NCI-H2107 (cell line): ENCODE measurements at places on chromosomes 2 and 18.

GRCh38 chr2:43125090-43125998 is 101.1 kb downstream of the ZFP36L2 start:
- DNase-seq = no peak

GRCh38 chr2:7567646-7568045 is 650.4 kb downstream of the RNF144A start:
- DNase-seq = no peak

- no peak for DNase-seq
Measured at GRCh38 chr2:36734304-36734703, 37.8 kb downstream of the VIT start.

DNA sequence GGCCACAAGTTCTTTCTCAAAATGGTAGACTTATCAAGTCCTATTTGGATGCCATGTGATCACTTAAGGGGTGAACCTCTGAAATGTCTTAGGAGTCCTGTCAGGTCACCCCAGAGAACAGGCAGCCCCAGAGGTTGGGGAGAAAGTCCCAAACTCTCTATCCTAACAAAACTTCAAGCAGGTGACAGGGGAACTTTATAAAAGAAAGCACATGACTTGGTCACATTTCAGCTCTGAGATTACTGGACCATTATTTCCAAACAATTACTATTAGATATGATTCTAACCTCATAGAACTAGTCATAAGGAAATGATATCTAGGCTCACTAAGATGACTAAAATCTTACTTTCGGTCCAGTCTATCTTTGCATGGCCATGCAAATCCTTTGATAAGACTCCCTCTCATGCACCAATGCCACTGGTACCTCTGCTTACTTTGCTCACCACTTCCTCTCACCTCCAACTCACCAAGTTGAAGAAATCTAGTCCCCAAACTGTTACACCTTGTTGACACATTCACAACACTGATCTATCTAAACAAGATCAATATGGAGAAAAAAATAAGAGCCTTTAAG is 107.0 kb downstream of the GALNT14 start:
- DNase-seq = no peak

DNA sequence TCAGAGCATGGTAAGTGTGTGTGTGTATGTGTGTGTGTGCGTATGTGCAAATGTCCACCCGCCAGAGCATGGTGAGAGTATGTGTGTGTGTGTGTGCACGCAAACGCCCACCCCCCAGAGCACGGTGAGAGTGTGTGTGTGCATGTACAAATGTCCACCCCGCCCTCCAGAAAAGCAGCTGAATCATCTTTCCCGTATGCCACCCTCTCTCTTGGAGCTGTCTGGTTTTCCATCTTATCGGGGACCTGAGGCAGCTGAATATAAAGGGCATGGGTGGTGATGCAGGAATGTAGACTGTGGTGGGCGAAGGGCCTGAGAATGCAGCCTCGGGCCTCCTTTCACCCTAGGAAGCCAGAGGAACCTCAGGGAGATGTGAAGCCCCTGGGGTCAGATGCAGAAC is 66.9 kb downstream of the COPS7B start:
- no peak for DNase-seq

- no peak for DNase-seq
Measured at GRCh38 chr2:225131898-225132297, 89.6 kb upstream of the DOCK10 start.

DNA sequence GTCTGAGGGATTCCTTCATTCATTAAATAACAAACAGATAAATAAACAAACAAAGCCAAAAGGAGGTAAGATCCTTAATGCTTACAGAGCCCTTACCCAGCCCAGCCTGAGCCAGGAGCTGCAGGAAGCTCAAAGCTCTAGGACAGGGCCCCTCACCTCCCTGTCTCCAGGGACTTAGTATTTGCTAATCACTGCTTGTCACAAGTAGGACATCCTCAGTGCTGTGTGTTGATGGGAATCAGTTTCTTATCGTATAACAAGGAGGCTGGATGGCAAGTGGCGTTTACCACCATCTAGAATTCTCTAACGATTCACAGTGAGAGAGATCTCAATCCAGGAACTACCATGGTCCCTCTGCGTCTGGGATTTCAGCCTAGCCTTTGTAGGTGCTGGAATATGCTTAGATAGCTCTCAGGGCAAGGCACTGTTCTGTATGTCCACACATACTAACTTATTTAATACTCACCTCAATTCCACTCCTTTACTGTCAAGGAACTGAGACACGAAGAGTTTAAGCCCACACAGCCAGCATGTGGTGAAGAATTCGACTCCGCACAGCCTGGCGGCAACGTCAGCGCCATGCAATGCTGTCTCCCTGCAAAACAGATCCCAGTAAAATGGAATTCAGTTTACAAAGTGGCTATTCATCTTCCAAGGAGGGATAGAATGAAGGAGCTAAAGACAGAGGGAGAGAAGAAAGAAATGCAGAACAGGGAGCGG is 164.8 kb downstream of the MYCN start:
- DNase-seq = no peak

DNA sequence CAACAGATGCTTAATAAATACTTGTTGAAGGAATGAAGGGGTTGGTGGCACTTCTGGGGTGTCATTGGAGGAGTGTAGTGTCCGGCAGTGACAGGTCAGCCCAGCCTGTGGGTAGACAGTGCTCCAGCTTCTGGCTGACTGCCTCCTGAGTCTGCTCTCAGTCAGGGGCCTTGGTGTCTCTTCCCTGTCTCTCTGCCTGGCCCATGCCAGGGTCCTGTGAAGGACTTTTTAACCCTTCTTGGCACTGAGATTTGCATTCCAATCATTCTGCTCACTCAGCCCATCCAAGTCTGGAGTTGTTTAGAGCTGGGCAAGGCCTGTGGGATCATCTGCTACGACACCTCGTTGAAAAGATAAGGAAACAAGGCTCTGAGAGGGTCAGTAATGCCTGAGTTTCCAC is 1.4 kb upstream of the KCNK3 start:
- DNase-seq = no peak

- DNase-seq = no peak
Measured at GRCh38 chr18:42365591-42365990, 410.6 kb downstream of the PIK3C3 start.

- DNase-seq = no peak
Measured at GRCh38 chr18:3046216-3046808, 33.4 kb upstream of the LPIN2 start.

- DNase-seq = no peak
Measured at GRCh38 chr2:119484834-119485233, 39.4 kb downstream of the SCTR start.

- no peak for DNase-seq
Measured at GRCh38 chr2:62423883-62424458, 82.0 kb downstream of the TMEM17 start.

DNA sequence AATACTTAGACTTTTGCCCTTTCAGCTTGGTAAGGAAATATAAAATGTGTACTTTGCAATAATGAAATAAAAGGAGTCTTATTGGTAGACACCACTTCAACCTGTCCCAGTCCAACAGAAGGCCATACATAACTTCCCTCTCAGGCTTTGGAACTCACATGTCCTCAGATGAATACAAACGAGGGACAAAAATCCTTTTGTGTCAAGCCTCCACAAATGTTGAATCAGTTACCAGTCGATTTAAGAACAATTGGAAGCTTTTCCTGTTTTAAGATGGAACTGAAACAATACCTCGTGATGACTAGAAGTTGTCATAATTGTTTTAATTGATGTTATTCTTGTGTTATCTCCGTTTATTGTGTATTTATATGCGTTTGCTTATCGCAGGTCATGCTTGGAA is 385.1 kb upstream of the POU3F3 start:
- DNase-seq = no peak

DNA sequence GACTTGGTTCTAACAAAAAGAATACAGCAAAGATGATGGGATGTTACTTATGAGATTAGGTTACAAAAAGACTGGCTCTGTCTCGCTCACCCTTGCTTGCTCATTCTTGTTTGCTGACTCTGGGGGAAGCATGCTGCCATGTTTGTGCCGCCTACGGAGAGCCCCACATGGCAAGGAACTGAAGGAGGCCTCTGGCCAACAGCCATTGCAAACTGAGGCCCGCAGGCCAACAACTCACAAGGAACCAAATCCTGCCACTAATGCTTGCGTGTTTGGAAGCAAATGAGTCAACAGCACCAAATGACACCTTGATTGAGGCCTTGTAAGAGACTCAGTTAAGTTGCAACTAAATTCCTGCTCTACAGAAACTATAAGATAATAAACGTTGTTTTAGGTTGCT is 297.6 kb upstream of the STON1 start:
- DNase-seq = no peak

DNA sequence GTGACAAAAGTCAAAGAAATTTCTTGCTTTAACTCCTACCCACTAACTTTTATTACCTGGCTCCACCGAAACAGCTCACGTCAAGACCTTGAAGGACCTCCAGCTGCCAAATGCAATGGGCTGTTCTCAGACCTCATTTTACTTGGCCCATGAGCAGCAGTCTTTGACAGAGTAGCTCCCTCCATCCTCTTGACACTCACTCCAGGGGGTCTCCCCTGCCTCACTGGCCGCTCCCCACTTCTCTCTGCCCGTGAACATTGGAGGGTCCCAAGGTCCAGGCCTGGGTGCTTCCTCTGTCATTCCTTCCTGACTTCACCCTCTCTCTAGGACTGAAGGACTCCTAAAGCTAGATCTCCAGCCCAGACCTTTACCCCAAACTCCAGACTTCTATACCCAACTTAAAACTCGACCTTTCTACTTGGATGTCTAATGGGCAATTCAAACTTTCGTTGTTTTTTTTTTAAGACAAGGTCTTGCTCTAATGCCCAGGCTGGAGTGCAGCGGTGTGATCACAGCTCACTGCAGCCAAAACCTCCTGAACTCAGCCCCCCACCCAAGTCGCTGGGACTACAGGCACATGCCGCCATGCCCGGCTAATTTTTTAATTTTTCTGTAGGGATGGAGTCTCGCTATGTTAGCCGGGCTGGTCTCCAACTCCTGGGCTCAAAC is 92.9 kb upstream of the ST3GAL5 start:
- no peak for DNase-seq

DNA sequence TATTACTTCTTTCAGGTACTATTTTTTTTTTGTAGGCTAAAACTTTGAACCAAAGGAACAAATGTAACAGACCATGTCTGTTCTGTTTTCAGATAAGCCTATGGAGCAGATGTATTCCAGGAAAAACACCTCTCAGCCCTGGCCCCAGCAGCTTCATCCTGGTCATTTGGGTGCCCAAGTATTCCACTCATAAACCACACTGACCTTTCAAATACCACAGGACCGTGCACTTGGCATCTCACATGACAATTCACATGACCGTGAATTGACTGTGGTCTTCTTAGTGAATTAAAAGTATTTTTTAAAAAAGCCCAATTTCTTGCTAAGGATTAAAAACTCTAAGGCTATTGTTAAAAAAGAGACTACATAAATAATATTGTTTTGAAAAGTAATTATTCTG is 50.2 kb downstream of the SMIM21 start:
- no peak for DNase-seq

- no peak for DNase-seq
Measured at GRCh38 chr2:135890835-135891234, 14.6 kb upstream of the MCM6 start.

DNA sequence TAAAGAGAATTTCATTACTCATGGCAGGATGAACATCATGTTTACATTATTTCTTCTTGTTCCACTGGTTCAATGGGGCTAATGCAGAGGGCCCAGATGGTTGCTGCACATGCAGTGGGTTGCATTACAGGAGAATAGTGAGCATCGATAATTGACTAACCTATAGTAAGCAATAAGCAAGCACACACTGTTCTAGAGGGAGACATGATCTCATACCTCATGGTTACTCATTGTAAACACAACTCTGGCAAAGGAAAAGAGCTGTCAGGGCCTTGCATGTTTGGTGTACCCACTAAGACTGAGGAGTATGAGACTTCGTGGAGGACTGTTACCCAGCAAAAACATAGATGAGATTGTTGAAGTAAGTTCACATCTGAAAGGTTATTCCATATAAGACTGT is 885.6 kb upstream of the VRK2 start:
- no peak for DNase-seq

DNA sequence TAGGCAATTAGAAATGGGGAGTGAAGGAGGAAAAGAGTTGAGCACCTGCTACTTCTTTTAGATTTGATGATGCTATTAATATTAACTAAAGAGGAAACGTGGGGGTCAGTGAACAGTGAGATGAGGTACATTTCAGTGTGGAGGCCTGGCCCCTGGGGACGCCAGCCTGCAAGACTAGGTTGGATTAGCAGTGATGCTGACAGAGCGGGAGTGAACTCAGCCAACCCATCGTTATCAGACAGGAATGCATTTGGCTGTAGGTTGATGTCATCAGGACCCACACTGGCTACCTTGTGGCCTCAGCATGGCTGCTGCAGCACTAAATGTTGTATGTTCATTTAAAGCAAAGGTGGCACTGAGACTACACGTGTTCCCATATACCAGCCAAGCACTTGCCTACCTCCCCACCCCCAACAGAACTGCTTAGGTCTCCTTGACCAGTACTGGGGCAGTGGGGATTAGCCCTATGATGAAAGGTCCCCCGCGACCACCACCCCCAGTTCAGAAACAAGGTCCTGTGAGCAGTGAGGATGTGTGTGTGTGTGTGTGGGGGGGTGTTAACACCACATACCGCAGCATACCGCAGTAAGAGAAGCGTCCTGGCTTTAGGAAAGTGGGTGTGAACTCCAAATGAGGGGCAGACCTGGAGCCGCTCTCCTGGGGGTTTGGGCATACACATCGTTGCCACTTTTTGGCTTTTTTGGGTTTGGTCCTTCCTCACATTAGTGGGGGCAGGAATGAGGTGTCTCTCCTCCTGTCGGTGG is 26.0 kb downstream of the DGKD start:
- no peak for DNase-seq

- no peak for DNase-seq
Measured at GRCh38 chr2:68250652-68251186, 1.6 kb downstream of the PPP3R1 start.

- DNase-seq = no peak
Measured at GRCh38 chr18:39462436-39462835, 1896.8 kb upstream of the CELF4 start.

DNA sequence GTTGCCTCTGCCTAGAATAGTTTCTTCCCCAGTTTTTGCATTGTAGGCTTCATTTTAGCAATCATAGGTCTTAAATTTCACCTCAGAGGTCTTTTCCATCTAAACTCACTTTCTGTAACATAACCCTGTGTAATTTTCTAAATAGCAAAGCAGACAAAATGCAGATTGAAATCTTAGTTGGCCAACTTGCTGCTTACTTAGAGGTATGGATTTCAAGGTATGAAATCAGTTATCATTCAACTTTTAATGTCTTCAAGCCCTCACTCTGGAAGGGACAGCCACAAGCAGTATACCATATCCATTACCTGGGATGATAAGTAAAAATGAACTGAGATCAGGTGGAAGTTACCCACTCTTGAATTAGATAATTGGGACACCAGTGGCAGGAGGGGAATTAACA is 3.9 kb downstream of the CCDC121 start:
- DNase-seq = no peak

- DNase-seq = no peak
Measured at GRCh38 chr18:48695671-48696070, 156.8 kb downstream of the CTIF start.

DNA sequence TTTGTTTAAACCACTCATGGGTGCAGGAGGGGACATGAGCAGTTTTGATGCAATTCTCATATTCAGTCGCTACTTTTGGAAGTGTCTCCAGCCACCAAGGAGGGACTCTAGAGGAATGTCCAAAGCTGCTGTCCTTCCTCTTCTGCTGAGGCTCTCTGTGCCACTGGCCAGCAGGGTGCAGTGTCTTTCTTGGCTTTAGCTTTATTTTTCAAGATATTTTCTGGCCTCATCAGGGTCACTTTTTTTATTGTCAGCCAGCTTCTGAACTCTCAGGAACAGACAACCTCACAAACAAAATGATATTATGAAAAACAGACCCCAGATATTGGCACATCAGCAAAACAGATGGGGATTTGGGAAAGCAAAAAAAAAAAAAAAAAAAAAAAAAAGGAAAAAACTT is 289.3 kb upstream of the ZSWIM2 start:
- no peak for DNase-seq
